ENCODE measurements at places on chromosomes 16 and 17. TPM values are rescaled to one million over a fixed set of nuclear protein-coding genes. Genes with fewer than 3 reads are reported as not detected.

SLC6A2 gene
- total RNA-seq = not detected

OR4D1 gene
- not detected for total RNA-seq

BRIP1 gene
- 0.26 TPM for total RNA-seq

DNA sequence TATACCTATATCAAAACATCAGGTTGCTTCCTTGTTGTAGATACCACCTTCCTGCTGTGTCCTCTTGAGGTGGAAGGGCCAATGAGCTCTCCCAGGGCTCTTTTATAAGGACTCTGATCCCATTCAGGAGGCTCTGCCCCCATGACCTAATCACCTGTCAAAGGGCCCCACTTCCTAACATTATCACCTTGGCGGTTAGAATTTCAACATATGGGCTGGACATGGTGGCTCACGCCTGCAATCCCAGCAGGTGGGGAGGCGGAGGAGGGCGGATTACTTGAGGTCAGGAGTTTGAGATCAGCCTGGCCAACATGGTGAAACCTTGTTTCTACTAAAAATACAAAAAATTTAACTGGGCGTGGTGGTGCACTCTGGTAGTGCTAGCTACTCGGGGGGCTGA, 86.4 kb downstream of the HAPSTR1 start:
- DNase-seq = no peak

- no peak for DNase-seq
Observed at GRCh38 chr17:39513309-39513708, 52.0 kb downstream of the CDK12 start.
